Suprapubic skin (tissue), 4 donors: ENCODE measurements at places on chromosomes 12 and 14.

- no peak for DNase-seq
These were observed 51.2 kb downstream of the ATF7IP start for GRCh38 chr12:14416658-14417057.

- DNase-seq, result no peak
These were observed 60.1 kb upstream of the RFX4 start for GRCh38 chr12:106522708-106523107.

DNA sequence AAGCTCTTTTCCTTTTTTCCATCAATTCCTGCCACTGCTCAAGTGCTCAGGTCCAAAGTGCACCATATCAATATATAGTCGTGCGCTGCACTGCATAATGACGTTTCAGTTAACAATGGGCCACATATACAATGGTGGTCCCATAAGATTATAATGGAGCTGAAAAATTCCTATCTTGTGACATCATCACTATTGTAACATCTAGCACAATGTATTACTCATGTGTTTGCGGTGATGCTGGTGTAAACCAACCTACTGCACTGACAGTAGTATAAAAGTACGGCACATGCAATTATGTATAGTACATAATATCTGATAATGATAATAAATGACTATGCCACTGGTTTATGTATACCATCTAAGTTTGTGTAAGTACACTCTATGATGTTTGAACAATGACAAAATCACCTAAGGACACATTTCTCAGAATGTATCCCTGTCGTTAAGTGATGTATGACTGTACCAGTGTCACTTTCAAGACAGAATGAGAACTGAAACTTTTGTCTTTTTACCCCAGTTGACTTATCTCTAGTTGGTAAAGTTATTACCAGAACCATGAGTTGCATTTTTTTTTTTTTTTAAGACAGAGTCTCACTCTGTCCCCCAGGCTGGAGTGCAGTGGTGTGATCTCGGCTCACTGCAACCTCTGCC, 53.7 kb upstream of the INSM2 start:
- no peak for DNase-seq

- no peak for DNase-seq
These were observed 33.8 kb upstream of the FGD4 start for GRCh38 chr12:32365473-32366064.

- DNase-seq, result no peak
These were observed 41.1 kb downstream of the GPR19 start for GRCh38 chr12:12654691-12655460.

- peak; percentile 67 for DNase-seq
These were observed 85.6 kb upstream of the DIO3 start for GRCh38 chr14:101475456-101476257.

DNA sequence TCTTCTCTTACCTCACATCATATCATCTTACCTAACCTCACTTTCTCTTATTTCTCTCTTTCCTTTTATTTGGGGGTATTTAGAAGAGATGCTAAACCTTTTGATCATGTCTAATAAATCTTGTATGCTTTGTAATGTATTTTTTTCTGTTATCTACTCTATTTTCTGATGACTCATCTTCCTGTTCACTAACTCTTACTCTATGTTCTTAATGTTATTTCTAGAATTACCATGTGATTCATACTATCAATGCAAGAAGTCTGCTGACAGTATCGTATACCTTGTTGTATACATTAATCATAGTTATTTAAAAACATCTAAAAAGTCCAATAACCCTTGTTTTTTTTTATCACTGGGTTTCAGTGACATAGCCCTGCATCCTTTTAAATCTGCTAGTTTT, 62.3 kb downstream of the MGAT4C start:
- no peak for DNase-seq
